ENCODE measurements at places on chromosomes 7 and 10.

DNA sequence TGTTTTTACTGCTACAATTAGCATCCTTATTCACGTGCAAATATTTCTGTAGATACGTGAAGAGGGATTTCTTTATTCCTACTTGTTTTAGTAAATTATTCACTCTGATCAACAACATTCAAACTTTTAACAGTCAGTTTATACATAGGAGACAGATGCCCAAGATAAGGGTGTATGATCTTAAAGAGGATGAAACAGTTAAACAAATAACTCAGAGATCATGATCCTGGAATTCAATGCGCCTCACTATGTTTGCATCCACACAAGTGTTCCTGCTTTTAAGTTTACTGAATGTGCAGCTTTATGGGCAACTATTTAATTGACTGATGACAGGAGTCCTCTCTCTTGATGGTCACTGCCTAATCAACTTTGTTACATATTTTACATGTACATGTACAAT is 394.8 kb downstream of the PARD3 start:
- no peak for DNase-seq

DNA sequence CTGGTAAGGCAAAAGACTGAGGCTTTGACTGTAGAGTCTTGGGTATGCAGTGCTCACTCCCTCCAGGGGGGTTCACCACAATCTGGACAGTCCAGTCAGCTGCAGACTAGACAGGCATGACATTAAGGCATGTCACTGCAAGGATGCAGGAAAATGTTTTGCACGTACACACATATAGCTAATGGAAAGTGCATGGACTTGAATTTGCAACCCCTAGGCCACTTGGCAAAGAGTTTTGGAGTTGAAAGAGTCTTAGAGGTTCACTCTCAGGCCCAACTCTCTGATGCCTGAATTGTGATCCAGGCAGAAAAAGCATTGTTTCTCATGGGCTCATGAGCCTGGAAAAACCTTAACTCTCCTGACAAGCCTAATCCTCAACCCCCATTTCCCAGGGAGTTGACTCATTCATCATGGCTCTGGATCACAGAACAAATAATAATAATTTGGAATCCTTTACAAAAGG is 51.9 kb downstream of the LAMB4 start:
- DNase-seq = no peak

- no peak for DNase-seq
Measured at GRCh38 chr10:116296291-116296721, 23.3 kb upstream of the GFRA1 start.

- DNase-seq = no peak
Measured at GRCh38 chr7:28083164-28083997, 97.2 kb downstream of the JAZF1 start.
